Hematopoietic multipotent progenitor cell treated with erythropoietin and hydrocortisone succinate and interleukin-3 and kit ligand, for 6 days (in vitro differentiated cells): ENCODE measurements at places on chromosomes 12 and 14.

- DNase-seq, result no peak
Observed at GRCh38 chr12:49909826-49910225, 6.1 kb upstream of the FAIM2 start.

GRCh38 chr12:129532707-129533499 is 370.9 kb downstream of the TMEM132D start:
- no peak for DNase-seq

- no peak for DNase-seq
Observed at GRCh38 chr12:65632131-65632855, 192.0 kb upstream of the HMGA2 start.

DNA sequence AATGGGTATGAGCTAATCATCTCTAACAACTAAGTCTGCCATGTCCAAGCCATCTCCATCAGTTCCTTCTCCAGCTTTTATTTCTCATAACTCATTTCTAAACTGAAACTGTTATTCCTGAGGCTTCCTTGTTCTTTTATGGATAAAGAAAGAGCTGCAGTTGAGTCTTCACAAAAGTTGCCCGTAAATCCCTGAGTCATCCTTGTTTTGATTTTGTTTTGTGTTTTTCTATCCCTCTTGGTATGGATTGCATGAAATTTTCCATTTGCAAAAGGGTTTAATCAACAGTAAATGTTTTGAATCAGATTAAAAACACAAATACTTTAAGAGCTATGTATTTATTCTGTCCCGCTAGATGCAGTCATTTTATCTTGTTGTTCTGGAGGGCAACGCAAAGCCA is 290.6 kb downstream of the EGLN3 start:
- DNase-seq, result no peak

- DNase-seq, result no peak
Observed at GRCh38 chr12:19382111-19382526, 57.2 kb upstream of the AEBP2 start.

DNA sequence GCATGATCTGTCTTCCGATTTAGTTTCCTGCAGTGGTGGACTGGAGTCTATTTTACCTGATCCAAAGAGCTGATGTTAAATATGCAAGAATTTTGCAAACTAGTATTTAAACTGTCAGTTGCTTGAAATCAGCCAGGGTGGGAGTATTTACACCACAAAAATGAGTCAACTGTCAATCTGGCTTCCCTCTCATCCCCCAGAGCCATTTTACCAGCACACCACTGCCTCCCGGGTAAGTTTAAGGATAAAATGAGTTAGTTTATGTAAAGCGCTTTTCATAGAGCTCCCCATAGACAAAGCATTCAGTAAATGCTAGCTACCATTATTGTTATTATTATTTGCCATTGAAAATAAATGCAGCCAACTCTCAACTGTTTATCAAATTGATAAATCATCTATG is 106.3 kb upstream of the FRMD6 start:
- no peak for DNase-seq

- no peak for DNase-seq
Observed at GRCh38 chr12:17528394-17528793, 561.6 kb downstream of the RERGL start.

DNA sequence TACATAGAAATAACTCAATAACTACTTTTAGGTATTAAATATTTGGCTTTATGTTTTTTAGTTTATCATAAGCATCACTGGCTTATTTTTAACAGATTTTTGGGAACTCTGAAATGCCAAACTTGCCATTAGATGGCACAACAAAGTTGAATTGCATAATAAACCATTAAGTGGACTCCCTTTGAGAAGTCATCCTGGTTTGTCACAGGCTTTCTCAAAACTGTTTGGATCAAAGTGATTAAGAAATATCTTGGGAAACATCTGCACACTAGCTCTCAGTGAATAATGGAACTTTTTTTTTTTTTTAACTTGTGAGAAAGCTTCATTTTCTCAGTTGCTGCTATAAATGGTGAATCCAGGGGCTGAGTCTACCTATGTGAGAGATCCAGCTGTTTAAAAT is 4.3 kb downstream of the SLC16A7 start:
- DNase-seq, result peak; percentile 48

GRCh38 chr14:59925797-59926196 is 5.9 kb downstream of the LRRC9 start:
- DNase-seq, result no peak

- no peak for DNase-seq
Observed at GRCh38 chr12:28974166-28974565, 174.9 kb upstream of the FAR2 start.
